ENCODE measurements at places on chromosomes 5 and 9. TPM values are rescaled to one million over a fixed set of nuclear protein-coding genes. Genes with fewer than 3 reads are reported as not detected.

The ACTBL2 gene
- total RNA-seq: not detected

The FCN2 gene
- total RNA-seq: not detected

The PCDHB7 gene
- not detected for total RNA-seq

The CTNND2 gene
- not detected for total RNA-seq

The N4BP3 gene
- total RNA-seq: 1.8 TPM

The PAEP gene
- not detected for total RNA-seq

The PARP8 gene
- total RNA-seq: 23.0 TPM

The LSM11 gene
- 9.0 TPM for total RNA-seq

The PRRX2 gene
- total RNA-seq: 6.2 TPM

The OR1J2 gene
- total RNA-seq: not detected

The PNPLA7 gene
- 0.71 TPM for total RNA-seq

The KIF4B gene
- total RNA-seq: 0.05 TPM

The SLC6A7 gene
- total RNA-seq: not detected

The ECM2 gene
- not detected for total RNA-seq

The CYSTM1 gene
- 17.2 TPM for total RNA-seq

The OR1K1 gene
- not detected for total RNA-seq

The ABO gene
- total RNA-seq: 0.60 TPM

The EIF4E1B gene
- not detected for total RNA-seq

The TMC1 gene
- not detected for total RNA-seq

The EFNA5 gene
- total RNA-seq: not detected

The FOXE1 gene
- total RNA-seq: 0.05 TPM

The BAG1 gene
- 78.2 TPM for total RNA-seq

The PDGFRB gene
- 0.76 TPM for total RNA-seq

The RBM22 gene
- 81.9 TPM for total RNA-seq

The CD14 gene
- total RNA-seq: 0.62 TPM

The ARSI gene
- not detected for total RNA-seq

The SLC36A3 gene
- not detected for total RNA-seq

The RNF183 gene
- total RNA-seq: not detected

The NOL6 gene
- total RNA-seq: 90.1 TPM

The CRHBP gene
- not detected for total RNA-seq

The PCDHA1 gene
- total RNA-seq: not detected

The CNTLN gene
- total RNA-seq: 1.5 TPM

The AFAP1L1 gene
- total RNA-seq: not detected

The MYMK gene
- not detected for total RNA-seq

The ENTPD2 gene
- total RNA-seq: not detected

The ADRB2 gene
- 0.83 TPM for total RNA-seq

The TRIO gene
- total RNA-seq: 11.4 TPM

The CYLC2 gene
- not detected for total RNA-seq

The DND1 gene
- total RNA-seq: 3.3 TPM

The LCN6 gene
- total RNA-seq: not detected

The GALNT12 gene
- total RNA-seq: 2.3 TPM

The KCNT1 gene
- not detected for total RNA-seq

The GRM6 gene
- total RNA-seq: not detected

The RABGAP1 gene
- 30.2 TPM for total RNA-seq

The CDHR2 gene
- 0.08 TPM for total RNA-seq

All from activated T-helper 1 cell treated with anti-CD3 and anti-CD28 coated beads, Interleukin-12 subunit alpha, Interleukin-12 subunit beta, Interleukin-2, Interleukin-4 antibody, amounts not matched to agents 30 ng/mL and 10 ng/mL and 1 ng/mL, durations not matched to agents 14 hours and 24 hours and 36 hours (primary cell).